ENCODE measurements at places on chromosomes 7 and 10.

GRCh38 chr7:102425639-102426267 lies 7.6 kb upstream of the ORAI2 start:
- DNase-seq = no peak

GRCh38 chr7:150375662-150376521 lies 3.2 kb upstream of the ZNF775 start:
- no peak for DNase-seq

- no peak for DNase-seq
Observed at GRCh38 chr7:75534727-75535307, 42.7 kb downstream of the SPDYE5 start.

DNA sequence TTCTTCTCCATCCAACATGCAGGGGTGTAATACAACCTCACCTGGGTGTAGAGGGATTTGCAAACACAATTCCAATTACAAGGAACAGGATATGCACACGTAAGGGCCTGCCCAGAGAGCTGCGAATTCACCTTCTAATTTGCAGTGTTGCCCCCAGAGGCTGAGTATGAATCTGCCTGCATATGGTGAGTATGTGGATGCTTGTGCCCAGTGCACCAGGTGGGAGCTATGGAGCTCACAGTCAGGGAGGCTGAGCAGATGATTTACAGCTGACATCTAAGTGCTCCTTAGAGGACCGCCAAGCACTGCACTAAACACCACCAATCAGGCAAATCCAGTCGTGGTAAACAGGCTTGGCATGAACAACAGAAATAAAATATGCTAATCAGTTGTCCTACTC lies 132.0 kb downstream of the RELN start:
- DNase-seq = no peak

DNA sequence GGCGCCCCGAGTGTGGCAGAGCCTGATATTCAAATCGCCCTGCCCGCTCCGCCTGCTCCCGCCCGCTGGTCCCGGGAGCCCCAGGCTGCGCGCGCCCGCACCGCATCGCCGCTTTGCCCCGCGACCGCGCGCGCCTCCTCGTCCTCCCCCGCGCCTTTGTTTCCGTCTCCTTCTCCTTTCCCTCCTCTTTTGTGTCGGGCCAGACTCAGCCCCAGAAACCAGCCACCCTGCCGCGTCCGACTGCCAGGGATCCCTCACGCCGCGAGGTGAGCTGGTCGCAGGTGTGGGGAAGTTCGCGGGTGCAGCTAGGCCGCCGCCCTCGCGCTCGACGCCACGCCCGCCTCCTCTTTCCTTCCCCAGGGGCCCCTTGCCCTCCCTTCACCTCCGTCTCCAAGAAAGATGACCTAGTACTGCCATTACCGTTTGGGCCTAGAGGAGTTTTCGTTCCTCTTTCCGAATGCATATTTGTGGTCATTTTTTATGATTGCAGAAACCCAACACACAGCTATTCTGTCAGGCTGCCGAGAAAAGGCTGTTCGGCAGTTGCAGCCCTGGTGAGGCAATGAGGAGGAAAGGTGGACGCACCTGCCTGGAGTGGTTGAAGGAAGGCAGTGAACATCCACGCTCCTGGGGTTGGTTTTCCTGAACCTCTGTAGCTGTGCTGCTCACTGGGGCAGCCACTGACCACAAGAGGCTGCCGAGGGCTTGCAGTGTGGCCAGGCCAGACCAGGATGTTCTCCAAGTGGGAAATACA lies 107.3 kb downstream of the SNX10 start:
- DNase-seq = no peak

DNA sequence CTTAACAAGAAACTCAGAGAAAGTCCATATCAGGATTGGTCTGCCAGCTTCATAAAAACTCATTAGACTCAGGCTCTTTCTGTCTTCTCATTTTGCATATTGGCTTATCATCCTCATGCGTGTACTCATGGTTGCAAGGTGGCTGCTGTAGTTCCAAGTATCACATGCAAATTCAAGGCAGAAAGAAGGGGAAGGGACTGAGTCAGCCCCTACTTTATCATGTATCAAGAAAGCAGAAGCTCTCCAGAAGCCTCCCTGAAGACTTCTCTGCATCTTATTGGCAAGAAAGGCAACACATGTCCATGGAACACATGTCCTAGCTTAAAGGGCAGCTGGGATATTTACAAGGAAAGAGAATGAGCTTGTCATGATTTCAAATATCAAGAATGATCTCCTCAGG lies 19.4 kb upstream of the EZH2 start:
- DNase-seq = no peak

GRCh38 chr10:80487421-80487785 lies 33.3 kb downstream of the TSPAN14 start:
- no peak for DNase-seq

DNA sequence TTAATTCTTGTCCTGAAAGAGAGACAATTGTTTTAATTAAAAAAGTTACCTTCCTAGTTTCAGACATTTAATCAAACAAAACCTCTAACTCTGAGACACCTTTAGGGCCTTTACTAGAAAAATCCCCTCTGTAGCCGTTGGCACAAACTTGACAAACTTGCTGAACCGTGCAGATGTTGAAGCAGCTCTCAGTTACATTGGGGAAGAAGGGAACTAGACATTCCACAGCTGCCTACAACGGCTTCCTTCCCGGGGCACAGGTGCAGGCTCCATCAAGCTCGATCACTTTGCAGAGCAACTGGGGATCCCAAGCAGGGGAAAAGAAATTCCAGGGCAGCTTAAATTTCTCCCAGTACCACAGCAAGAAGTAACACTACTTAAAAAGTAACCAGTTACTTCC lies 141.3 kb downstream of the SKAP2 start:
- DNase-seq = no peak

- no peak for DNase-seq
Observed at GRCh38 chr7:50868426-50869100, 85.9 kb upstream of the GRB10 start.
